ENCODE measurements at places on chromosomes 3 and 15.

- DNase-seq = no peak
These were observed 641 bp downstream of the TRAT1 start for GRCh38 chr3:108823227-108823626.

- DNase-seq = no peak
These were observed 22.9 kb downstream of the DNAAF4 start for GRCh38 chr15:55484917-55485672.

- no peak for DNase-seq
These were observed 655 bp upstream of the TMOD3 start for GRCh38 chr15:51828621-51829375.

GRCh38 chr3:1406250-1406649 is 313.4 kb downstream of the CNTN6 start:
- DNase-seq = no peak

DNA sequence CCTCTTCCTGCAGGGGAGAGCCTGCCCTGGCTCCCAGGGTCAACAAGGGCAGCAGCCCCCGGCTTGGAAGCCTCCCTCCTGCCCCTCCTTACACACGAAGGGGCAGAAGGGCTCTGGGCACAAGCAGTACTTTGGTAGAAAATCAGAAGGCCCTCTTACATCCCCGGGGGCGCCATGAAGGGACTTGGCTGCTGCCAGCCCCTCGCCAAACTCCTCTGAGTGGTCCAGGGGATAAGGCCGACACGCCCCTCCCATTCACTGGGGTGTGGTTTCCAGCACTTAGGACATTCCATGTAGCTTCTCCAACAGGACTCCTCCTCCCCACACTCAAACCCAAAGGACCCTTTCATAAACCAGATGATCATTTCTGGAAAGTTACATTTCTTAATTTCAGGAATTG is 1.2 kb upstream of the ST8SIA2 start:
- DNase-seq = no peak

DNA sequence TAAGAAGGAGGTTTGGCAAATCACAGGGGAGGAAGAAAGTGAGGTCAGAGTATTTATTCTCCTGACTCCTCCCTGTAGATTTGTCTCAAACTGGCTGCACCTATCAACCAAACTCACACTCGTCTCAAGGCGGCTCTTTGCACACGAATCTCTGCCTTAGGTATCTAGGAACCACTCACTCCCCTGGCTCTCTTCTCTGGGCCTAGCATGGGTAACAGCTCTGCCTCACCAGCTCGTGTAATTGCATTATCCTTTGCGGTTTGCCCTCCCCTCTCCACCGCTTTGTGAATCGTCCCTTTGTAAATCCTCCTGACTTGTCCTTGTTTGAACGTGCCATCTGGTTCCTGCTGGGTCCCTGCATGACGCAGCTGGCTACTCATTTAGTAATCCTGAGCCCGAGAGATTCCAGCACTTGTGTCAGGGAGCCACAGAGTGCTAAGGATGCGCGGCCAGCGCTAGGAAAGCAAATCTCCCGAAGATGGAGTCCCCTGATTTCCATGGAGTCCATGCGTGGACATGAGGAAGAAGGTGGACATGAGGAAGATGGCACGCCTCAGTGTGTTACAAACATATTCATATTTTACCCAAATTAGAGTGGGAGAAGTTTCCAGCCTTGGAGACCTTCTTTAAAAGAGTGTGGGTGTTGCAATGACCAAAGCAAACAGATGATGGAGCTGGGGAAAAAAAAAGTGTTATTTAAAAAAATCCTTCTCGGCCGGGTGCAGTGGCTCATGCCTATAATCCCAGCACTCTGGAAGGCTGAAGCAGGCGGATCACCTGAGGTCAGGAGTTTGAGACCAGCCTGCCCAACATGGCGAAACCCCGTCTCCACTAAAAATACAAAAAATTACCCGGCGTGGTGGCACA is 26.7 kb downstream of the NRROS start:
- peak; percentile 85 for DNase-seq

DNA sequence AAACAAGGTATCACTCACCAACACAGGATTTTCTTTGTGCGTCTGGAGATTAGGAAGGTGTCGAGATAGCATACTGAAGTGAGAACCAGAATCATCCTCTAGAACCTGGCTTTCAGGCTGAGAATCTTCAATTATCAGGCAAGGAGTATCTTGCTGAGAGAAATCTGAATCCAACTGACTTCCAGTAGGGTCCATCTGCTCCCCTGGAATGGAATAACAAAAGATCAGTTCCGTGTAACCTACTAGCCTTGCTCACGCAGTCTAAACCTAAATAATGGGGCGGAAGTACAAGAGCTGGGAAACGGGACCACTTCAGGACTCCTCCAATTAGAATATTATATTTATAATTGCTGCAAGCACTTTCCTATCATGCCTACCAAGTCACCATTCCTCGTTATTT is 690 bp downstream of the TP53BP1 start:
- DNase-seq = no peak

Data from NCI-H774 (cell line).